ENCODE measurements at places on chromosomes 3 and 15.

DNA sequence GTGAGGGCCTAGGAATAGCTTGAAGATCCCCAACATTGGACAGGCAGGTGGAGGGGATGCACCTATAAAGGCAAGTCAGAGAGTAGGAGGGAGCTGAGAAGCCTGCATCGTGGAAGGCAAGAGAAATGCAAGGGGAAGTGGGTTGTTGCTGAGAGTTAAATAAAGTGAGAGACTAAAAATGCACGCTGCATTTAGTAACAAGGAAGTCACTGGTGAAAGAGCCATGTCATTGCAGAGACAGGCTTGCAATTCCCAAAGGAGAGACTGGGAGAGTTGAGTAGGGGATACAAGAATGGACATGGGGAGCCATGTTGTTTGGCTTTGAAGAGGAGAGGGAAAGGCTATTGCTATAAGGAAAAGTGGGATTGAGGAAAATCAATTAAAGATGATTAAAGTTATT, 77.0 kb upstream of the HEG1 start:
- no peak for DNase-seq

DNA sequence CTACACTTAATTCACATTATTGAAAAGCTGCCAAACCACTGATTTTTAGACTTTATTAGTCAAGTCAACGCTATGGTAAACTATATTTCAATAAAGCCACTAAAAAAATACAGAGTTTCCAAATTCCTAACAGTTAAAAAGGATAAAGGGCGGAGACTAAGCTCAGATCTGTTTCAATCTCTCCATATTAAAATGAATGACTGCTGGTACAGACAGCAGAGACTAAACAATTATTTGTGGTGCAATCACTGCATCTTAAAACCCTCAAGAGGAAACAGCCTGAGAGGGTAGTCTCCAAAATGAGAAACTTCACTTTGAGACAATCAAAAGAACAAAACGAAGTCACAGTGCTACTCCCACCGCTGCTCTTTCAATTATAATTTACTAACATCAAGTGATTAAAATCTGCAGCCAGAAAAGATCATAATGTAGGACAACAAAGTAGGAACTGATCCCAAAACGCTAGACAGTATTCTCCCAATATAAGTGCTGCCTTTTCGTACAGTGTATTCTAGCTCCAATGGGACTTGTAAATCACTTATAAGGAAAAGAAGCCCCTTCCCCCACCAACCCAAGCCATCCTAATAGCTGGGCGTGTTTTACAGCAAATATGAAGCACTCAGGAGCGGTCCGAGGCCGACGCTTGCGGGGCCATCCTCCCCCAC, 1.2 kb downstream of the UBP1 start:
- no peak for DNase-seq

GRCh38 chr3:31453430-31453829, 79.3 kb upstream of the STT3B start:
- no peak for DNase-seq

DNA sequence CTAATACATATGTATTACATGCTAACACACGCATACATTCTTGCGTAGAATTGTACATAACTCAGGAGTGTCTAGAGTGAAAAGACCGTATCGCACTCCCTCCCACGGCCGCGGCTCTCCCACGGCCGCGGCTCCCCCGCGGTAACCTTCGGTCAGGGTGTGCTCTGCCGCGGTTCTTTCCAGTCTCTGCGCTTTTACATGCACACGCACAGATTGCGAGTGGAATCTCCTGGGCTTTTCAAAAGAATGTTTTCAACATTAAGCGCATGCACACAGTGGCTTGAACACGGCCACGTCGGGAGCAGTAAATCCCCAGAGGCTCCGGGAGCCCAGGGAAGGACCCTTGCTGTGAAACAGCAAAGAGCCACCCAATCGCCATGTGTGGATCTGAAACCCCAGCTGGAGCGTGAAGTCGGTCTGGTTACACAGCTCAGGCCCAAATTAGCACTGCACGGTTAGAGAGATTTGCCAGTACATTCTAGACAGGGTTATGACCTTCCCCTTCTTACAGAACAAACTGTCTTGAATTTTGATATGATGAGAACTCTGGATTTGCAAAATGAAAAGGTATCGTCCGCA, 805 bp upstream of the RGMA start:
- no peak for DNase-seq

DNA sequence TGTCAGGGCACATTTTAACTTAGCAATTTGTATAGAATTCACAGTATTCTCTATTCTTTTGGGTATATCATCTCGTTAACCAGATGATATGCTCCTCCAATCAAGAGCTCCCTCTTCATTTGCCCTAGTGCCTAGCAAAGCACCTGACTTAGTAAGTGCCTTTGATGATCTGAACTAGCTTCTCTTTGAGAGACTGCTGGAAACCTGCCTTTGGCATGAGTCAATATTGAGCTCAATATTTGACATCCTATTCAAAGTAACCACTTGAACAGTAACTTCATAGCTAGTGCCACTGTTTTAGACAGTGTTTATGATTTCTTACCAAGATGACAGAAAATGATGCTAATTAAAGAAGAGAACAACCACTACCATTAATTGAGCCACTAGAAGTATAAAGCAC, 696.3 kb upstream of the UBE2E2 start:
- DNase-seq = no peak

Measured in spleen (tissue), 13 donors.